ENCODE measurements at places on chromosomes 12 and 14.
A peak's percentile ranks its signal among the peaks of the same experiment; 100 is the strongest.

- DNase-seq, result no peak
These were observed 88.5 kb downstream of the GXYLT1 start for GRCh38 chr12:42056130-42056529.

DNA sequence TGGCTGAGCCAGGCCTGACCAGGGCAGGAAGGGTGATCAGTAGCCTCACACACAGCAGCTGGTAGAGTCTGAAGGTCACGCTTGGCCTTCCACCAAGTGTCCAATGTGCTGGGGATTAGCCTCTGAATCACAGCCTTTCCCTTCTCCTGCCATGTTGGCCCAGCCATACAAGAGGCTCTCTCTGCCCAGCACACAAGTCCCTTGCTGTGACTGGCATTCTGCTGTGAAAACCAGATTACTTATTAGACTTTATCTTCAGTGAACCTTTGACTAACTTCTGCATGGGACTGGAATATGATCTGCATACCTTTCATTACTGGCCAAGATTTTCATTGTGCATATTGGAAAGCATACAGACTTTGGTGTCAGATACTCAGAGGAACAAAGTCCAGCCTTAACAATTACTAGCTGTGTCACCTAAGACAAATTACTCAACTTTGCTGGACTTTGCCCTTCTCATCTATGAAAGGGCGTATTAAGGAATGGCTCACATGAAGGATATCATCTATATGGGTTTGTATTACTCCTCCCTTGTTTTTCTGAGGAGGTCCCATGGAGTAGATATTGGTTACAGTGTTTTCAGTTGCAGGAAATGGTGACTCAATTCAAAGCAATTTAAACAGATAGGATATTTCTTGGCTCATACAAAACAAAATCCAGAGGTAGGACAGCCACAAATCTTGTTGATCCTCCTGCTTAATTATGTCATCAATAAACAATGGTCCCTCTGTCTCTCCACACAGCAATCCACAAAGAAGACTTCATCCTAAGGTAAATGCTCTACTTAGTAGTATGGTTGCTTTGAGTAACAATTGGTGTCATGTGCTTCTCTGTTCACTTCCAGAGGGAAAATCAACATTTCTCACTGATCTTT is 99.6 kb downstream of the DYRK2 start:
- DNase-seq, result no peak

DNA sequence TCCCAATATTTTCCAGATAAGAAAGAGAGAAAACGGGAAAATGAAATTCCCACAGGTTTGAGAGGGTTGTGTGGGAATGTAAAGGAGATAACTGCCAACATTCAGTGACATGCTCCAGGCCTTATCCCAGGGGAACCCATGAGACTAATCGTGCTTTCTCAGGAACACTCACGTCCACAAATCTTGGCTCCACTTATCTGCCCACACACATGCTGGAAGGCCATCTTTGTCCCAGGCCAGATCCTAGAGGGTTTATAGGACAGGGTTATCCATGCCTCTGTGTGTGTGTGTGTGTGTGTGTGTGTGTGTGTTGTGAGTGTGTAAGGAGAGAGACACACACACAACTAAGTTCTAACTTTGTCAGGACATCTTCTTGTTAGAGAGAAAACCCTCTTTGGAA is 182.2 kb upstream of the E2F7 start:
- DNase-seq, result no peak

DNA sequence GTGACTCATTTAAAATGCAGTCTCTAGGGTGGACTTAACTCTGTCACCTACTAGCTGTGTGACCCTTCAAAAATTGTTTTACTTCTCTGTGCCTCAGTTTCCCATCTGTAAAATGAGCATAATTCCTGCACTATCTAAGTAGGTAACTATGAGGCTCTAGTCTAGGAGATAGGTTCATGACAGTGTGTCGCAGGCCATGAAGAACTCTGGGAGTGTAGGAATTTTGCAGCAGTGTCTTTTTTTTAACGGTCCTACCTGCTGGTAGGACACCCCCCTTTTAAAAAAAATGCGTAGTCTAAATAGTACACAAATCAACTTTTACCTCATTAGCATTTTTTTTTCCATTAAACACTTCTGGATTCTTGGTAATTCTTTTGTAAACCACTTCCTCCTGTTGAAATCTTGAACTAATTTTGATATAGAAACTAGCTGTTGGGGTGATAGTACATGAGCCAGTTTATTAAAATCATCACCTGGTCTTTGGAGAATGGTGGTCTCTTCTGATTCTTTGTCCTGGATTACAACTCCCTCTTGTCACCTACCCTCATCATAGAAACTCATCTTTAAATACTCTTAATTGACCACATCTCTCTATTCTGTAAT is 86.0 kb upstream of the SLC38A2 start:
- DNase-seq, result no peak

GRCh38 chr12:101040936-101041335 is 169.1 kb downstream of the SLC5A8 start:
- no peak for DNase-seq

DNA sequence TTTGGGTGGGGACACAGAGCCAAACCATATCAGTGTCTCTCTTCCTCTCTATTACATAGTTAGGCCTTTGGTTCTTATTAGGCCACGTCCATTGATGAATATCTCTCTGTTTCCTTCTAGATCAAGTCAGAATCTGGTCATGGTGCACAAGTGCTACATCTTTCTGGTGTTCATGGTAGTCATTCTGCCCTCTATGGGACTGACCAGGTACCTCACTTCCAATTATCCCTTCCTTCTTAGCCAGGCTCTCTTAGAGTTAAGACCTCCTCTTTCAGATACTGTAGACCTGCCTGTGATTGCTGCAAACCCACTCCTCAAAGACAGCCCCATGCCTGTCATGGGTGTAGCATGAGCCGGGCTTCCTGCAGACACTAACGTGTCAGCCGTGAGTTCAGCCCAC is 25.2 kb downstream of the NGB start:
- no peak for DNase-seq

DNA sequence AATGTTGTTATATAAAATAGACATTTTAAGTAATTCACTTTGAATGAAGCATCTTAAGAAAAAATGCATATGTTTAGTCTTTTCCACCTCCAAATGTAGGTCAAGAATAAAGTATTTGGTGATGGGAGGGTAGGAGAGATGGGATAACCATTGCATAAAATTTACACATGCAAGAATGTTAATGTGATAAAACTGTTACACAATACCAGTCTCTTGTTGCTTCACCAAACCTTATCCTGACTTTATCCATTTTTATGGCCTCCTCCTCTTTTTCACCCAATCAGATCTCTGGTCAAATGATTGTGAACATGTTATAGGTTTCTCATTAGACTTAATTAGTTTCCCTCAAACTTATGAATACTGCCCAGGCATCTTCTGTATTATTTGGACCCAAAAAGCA is 994.5 kb upstream of the FLRT2 start:
- DNase-seq, result no peak

GRCh38 chr12:127455347-127456265 is 811.4 kb upstream of the TMEM132C start:
- no peak for DNase-seq

DNA sequence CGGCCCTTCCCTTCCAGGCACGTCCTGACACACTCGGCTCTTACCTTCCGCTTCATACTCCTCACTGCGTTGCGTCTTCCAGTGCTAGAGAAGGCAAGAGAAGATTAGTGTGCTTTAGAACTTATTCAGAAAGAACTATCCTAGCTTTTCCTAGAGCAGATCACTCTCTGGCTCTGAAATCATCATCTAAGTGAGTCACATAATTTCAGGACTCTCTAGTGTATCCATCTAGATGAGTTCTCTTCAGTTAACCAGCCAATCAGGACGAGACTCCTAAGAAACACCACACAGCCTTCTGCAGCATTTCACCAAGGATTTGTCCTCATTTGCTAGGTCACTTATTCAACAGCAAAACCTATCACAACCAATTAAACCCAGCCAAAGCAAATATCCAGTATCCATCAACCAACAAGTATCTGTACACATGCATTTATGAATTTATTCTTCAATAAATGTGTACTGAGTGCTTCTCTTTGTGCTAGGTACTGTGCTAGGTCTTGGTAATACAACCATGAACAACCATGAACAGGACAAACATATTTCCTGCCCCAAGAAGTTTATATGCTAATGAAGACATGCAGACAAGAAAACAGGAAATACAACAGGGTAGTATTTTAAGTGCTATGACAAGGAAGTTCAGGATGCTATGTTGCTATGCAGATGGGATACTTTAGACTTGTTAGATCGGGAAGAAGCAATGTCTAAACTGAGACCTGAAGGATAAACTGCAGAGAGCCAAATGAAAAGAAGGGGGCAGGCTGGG is 52.1 kb downstream of the NIN start:
- no peak for DNase-seq

- DNase-seq, result no peak
These were observed 43.4 kb downstream of the HSP90AA1 start for GRCh38 chr14:102043251-102044025.

- DNase-seq, result no peak
These were observed 59.2 kb downstream of the CHST11 start for GRCh38 chr12:104515899-104516298.

DNA sequence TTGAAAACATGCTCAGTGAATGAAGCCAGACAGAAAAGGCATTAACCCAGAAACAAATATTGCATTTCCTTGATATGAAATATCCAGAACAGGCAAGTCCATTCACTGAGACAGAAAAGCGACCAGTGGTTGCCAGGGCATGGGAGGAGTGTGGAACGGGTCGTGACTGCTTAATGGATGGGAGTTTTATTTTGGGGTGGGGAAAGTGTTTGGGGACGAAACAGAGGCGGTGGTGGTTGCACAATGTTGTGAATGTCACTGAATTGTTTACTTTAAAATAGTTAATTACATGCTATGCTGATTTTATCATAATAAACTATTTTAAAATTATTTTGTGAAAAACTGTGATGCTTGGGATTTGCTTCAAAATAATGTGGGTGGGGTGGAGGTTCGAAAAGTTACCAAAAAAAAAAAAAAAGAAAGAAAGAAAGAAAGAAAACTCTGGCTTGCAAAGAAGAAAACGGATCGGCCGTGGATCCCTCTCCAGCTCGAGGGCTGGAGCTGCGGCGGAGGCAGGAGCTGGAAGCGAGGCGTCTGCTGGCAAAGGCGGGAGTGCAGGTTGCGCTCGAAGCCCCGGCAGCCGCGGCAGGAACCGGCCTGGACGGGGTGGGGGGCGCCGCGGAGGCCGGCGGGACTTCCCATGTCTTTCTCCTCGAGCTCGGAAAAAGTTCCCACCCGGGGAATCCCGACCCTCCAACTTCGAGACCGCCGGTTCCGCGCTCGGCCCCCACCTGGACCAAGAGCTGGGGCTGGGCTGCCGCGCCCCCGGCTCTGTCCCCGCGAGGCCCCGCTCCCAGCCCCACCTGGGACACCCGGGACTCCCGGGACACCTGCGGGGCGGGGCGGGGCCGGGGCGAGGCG is 524 bp upstream of the P2RX2 start:
- peak; percentile 21 for DNase-seq

- DNase-seq, result no peak
These were observed at the start of gene BEST3 for GRCh38 chr12:69698769-69699540. BEST3 (minus strand) TSS chr12:69699303; CDS start chr12:69697798, 1,505 bp downstream.

DNA sequence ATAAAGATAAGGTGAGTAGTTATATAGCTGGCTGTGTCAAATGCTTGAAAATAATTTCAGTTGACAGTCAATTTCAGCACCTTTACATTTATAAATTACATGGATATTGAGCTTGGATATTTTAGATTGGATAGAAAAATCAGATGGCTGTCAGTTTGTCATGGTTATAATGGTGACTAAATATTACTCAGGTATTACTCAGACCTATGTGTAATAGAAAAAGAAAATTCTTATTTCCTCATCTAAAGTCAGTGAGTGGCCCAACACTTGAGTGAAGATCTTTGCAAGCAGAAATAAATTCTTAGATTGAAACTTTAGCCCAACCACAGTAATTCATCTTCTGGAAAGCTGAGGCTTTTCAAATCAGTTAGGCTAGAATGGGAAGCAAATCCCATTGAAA is 354.4 kb downstream of the NAV3 start:
- no peak for DNase-seq

DNA sequence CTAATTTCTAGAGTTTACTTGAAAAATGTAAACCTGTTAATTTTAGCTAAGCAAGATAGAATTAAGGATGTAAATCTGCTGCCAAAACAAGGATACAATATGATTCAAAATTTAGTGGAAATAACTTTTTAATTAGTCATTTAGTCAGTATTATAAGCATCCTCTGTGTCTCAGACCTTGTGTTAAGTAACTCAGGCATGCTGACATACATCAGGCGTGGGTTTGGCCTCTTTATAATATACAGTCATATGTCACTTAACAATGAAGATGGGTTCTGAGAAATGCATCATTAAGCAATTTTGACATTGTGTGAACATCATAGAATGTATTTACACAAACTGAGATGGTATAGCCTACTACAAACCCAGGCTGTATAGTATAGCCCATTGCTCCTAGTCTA is 386.9 kb downstream of the ZFP36L1 start:
- DNase-seq, result no peak

- no peak for DNase-seq
These were observed 715 bp downstream of the KLRC4 start for GRCh38 chr12:10408842-10409241.

DNA sequence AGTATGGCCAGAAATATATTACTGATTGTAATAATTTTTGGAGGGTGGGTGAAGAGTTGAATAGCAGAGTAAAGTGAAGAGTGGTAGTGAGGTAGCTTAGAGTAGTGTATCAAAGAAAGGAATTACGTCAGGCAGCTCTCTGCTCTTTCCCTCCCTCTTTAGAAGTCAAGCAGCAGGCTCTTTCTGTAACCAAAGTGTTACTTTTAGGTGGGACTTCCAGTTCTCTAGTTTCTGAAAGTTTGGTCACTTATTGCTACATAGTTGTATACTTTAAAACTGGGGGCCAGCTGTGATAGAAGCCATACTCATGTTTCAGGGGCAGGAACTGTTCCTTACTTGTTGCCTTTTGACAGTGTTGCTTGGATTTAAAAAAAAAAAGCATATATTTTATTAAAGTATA is 30.6 kb downstream of the ATF7IP start:
- DNase-seq, result peak; percentile 66

DNA sequence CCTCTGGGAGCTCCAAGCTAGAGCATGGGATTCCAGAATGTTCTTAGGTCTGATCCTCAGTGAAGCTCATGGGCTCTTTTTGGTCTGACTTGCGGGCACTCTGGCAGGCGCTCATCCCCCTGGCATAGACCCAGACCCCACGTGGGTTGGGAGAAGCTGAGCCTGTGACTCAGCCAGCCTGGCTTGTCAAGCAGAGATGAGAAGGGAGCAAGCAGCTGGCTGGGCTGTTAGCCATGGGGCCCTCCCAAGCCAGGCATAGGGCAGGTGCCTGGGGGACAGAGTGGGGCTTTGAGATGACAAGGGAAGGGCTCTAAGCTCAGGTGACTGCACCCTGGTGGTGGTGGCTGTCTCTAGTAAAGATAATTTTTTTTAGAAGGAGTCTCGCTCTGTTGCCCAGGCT is 80.3 kb upstream of the NOS1 start:
- DNase-seq, result no peak

DNA sequence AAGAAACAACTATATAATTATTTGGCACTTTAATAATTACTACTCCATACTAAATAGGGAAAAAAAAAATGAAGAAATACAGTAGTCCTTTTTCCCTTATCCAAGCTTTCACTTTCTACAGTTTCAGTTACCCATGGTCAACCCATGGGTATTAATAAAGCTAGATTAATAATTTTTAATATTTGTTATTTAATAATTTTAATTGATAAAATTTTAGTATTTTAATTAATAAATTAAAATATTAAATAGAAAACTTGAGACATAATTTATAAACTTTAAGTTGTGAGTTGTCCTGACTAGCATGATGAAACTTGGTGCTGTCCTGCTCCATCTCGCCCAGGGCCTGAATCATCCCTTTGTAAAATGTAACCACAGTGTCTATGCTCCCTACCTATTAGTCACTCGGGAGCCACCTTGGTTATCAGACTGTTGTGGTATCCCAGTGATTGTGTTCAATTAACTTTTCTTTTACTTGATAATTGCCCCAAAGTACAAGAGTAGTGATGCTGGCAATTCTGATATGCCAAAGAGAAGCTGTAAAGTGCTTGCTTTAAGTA is 71.8 kb downstream of the PAWR start:
- no peak for DNase-seq

All from CD8-positive, alpha-beta memory T cell (primary cell).